ENCODE measurements at places on chromosomes 2 and 18.
A peak's percentile ranks its signal among the peaks of the same experiment; 100 is the strongest.

GRCh38 chr18:24388957-24389356, 8.7 kb downstream of the OSBPL1A start:
- DNase-seq, result no peak

GRCh38 chr2:33782395-33783230, 183.5 kb upstream of the FAM98A start:
- no peak for DNase-seq

GRCh38 chr2:53786705-53787613, at the start of the genes ASB3 and ERLEC1:
TSS of gene ASB3 (minus strand) at chr2:53786953. CDS start at chr2:53765572, 21,381 bp downstream.
TSS of gene ERLEC1 (plus strand) at chr2:53787044. CDS start at chr2:53787211, 167 bp downstream.
- peak; percentile 85 for DNase-seq

- no peak for DNase-seq
Measured at GRCh38 chr2:48129293-48129950, 223.1 kb upstream of the FBXO11 start.

- DNase-seq, result peak; percentile 67
Measured at GRCh38 chr2:187842978-187843847, 289.0 kb upstream of the TFPI start.

DNA sequence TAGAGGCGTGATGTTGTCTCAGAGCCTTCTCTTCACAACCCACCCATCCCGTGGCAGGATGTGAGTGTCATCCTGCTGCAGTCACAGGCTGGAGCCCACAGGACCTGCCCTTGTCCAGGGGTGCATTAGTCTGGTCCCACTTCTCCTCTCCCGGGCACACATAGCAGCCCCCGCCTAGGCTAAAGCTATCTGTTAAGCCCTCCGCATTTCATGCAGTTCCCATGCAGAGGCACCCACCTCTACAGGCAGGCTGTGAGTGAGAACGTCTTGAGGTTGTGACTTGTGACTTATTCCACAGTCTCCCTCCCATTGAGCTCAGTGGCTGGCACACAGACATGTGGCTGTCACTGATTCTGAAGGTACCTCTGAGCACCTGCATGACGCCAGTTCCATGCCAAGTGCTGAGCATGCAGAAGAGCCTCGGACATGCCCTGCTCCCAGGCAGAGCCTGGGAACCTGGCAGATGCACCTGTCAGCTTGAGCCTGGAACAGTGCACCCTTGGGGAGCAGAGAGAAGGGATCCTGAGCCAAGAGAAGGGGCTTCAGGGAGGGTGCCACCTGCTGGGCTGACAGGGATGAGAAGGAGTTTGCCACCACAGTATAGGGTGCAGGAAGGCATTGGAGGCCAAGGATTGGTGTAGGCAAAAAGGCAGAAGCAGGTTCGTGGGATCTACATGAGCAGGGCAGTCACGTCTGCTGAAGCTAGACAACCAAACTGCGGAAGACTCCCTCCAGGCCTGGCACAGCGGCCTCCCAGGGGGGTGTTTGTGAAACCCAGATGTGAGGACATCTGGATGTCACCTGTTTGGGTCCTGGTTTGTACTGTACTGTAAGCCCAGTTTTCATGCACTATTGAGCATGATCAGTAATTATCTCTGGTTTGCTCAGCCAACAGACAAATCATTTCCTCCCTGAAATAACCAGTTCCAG, 213.6 kb downstream of the GLI2 start:
- DNase-seq, result no peak

DNA sequence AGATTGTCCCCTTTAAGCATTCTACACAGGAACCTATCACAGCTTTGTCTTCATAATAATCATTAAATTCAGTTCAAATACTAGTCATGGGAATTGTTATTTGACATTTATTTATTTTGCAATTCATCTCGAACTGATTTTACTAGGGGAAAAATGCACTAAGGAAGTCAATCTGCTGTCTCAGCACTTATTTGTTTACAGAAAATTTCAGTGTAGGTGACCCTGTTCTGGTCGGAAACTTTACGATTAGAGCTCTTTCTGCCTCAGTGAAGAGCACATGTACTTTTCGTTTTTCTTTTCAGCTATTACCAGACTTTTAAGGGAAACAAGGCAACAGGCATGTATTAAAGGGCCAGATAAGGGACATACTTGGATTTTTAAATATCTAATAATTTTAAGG, 1405.7 kb upstream of the ZEB2 start:
- no peak for DNase-seq

DNA sequence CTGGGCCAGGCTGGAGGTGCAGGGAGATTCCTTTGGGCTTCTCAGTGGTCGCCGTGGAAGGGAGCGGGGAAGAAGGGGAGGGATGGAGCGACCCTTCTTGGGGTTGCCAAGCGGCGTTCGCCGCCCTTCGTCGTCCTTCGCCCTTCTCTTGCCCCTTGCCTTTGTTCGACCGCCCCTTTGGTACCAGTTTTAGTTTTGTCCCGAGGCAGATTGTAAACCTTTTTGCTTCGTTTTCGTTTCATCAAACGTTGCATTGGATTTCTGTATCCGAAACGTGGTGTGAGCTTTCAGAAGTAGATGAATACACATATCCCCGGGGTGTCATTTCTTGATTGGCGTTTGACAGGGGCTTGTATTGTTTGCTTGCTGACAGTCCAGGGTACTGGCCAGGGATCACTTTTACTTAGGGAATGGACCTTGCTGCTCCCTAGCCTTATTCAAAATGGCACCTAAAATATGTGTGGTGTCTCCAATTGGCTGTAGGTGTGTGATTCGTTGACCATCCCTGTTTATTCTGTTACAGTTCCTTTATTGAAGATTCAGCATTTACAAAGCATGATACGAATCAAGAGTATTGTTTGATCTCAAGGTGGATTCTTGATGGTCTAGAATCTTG, 788 bp downstream of the USP14 start:
- no peak for DNase-seq

DNA sequence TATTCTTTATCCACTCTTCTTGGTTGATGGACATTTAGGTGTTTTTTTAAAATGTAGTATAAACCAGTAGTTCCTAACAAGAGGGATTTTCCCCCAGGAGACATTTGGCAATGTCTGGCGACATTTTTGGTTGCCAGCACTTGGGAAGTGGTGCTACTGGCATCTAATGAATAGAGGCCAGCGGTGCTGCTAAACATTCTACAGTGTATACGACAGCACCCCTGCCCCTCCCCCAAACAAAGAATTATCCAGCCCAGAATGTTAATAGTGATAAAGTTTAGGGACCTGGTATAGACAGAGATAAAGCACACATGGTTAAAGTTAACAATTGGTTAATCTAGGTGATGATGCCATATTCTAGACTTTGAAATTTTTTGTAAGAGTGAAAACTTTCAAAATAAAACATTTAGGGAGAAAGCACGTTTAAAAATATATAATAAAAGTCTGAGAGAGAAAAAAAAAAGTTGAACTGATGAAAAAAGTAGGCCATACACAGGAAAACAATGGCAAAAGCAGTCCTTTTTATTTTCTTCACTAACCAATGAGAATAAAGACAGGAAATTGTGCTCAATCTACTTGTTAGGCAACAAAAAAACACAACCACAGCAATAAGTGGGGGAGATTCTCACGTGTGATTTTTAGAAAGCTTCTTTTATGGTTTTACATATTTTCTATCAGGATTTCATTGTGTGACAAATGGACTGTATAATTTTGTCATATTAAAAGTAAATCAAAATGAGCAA, 14.8 kb downstream of the FBXO48 start:
- DNase-seq, result no peak

DNA sequence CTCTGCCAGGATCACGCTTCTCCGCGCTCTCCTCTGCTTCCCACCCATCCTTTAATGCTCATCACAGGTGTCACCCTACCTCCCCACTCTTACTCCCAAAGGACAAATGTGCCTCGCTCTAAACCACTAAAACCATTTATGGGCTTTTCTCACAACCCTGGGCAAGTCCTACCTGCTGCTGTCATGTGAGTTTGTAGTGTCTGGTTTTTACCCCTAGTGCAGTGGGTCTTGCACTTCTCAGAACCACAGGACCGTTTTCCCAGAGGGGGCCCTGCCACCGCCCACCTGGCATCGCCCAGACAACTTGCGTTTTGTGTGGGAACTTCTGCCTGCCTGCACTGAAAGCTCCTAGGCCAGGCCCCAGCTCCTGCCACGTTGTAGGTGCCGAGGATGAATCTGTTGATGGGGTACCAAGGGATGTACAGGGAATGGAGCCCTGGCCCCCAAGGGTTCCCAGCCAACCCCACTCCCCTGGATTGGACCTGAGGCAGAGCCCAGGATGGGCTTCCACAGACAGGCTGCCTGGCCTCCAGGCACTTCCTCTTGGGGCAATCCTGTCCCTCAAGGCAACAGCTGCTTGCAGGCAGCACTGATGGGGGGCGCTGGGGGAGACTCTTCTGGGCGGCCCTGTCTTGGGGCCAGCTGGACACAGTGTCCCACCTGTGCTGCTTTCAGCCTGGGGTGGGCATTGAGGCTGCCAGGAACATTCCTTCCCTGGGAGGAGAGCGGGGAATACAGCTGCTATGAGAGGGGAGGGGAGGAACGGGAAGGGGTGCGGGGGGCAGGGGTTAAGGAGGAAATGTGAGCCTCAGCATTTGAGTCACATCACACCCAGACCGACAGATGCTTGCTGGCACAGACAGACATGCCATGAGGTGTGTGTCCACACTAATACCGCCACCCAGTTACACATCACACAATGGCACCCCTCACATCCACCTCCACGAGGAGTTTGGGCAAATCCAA, 176.3 kb downstream of the ZFP36L2 start:
- no peak for DNase-seq

GRCh38 chr18:36355511-36355910, 58.0 kb downstream of the FHOD3 start:
- DNase-seq, result no peak

- no peak for DNase-seq
Measured at GRCh38 chr2:219442256-219443015, 7.8 kb downstream of the SPEG start.

DNA sequence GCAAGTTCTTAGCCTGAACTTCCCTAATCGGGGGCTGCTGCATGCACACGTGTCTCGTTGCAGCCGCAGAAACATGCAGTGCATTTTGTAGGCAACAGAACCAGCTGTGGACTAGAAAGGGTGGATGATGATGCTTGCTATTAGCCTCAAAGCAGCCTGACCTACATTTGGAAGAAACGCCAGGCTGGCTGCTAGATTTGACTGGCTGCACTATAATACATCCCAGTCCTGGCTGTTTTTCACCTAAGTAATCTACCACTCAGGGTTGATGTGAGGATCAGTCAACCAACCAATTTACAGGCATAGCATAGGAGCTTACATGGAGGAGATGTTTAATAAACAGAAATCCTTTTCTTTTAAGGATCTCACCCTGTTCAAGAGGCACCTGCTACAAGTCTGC, 56.4 kb upstream of the SPP2 start:
- DNase-seq, result no peak

- peak; percentile 1 for DNase-seq
Measured at GRCh38 chr2:57373530-57373929, 673.1 kb upstream of the VRK2 start.

- DNase-seq, result peak; percentile 81
Measured at GRCh38 chr2:134411828-134412638, 158.2 kb downstream of the MGAT5 start.

GRCh38 chr2:217433522-217433921, 569.3 kb downstream of the TNS1 start:
- no peak for DNase-seq

- DNase-seq, result no peak
Measured at GRCh38 chr2:74862020-74862964, 28.4 kb downstream of the HK2 start.

- no peak for DNase-seq
Measured at GRCh38 chr2:3309496-3310355, 67.9 kb downstream of the EIPR1 start.

- no peak for DNase-seq
Measured at GRCh38 chr2:41042343-41042742, 590.5 kb upstream of the SLC8A1 start.

GRCh38 chr2:9950521-9951271, 797 bp upstream of the GRHL1 start:
- no peak for DNase-seq

DNA sequence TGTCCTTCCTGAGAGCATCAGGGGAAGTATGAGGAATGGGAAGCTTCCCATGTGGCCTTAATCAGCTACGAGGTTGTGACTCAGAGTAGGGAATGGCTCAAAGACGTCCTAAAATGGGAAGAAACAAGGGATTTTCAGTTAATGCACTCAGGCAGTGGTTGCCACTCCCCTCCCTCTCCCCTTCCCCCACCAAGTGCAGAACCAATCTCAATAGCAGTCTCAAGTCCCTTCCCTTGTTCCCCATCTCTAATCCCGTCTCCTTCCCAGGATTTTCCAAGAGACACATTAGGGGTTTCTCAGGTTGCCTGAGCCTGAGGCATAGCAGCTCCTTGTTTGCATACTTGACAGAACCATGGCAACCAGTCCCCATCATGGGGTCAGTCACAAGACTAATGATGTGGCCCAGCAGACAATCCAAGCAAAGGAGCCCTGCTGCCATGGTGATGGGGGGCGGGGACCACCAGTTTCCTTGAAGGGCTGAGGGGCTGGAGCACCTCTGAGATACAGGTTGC, 18.2 kb upstream of the RESP18 start:
- peak; percentile 27 for DNase-seq

- no peak for DNase-seq
Measured at GRCh38 chr2:215191477-215191876, 53.1 kb upstream of the ABCA12 start.

DNA sequence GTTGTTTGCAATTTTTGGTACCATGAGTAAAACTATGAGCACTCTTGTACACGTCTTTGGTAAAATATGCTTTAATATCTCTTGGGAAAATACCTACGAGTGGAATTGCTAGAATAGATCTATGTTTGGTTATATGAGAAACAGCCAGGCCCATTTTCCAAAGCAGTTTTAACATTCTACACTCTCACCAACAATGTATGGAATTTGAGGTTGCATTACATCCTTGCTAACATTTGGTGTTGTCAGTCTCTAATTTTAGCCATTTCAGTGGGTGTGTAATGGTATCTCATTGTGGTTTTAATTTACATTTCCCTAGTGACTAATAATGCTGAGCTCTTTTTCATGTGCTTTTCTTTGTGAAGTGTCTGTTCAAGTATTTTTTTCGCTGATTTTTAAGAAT, 118.9 kb upstream of the TCF4 start:
- peak; percentile 58 for DNase-seq

DNA sequence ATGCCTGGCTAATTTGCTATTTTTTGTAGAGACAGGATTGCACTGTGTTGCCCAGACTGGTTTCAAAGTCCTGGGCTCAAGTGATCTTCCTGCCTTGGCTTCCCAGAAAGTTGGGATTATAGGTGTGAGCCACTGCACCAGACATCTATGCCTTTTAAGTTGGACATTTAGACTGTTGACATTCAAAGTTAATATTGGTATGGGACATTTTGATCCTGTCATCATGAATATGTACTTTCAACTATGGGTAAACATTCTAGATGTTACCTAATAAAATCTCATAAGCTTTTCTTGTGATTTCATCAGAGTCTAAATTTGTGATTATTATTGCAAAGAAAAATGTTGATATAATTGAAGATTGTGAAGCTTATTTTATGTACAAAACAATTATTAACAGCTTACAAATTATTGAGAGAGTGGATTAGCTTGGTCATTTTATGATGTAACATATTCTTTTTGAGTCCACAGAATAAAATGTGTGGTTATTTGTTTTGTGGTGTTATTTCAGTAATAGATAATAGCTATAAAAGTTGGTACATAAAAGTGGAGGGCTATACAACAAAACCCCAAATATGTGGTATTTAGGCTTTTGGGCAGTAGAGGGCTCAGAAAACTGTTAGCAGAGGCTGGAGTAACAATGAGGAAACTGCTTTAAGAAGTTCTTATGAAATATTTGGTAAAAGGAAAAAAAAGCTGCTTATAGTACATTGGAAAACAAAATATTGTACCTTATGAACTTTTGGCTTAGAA, 41.4 kb downstream of the STARD6 start:
- DNase-seq, result no peak

GRCh38 chr18:2168022-2168421, 403.3 kb downstream of the METTL4 start:
- no peak for DNase-seq

GRCh38 chr18:63379639-63379962, 12.6 kb upstream of the KDSR start:
- no peak for DNase-seq
